ENCODE measurements at places on chromosomes 11 and 22.

DNA sequence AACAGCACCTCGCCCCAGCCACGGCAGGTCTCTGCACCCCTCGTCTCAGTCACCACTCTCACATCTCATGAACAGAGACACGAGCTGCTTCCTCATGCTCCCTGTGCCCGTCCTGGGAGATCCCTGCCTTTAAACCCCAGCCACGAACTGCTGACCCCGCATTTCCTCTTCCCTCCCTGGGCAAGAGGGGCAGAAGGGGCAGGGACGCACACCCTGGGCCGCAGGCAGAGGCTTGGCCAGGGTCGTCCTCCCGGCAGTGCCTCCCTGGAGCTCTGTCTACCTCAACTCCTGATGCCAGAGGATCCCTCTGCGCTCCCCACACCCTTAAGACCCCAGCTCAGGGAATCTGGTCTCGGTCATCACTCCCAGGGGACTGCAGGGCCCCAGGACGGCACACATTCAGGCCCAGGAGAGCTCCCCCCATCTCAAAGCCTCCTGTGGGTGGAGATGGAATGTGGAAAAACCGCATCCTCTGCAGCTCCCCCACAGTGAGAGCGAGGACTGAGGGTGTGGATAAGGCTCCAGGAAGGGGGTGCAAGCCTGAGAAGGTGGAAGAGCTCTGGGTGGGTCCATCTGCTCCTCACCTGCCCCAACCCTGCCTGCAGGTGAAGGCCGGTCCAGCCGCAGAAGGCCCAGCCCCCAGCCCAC is 1.2 kb downstream of the BID start:
- no peak for DNase-seq

DNA sequence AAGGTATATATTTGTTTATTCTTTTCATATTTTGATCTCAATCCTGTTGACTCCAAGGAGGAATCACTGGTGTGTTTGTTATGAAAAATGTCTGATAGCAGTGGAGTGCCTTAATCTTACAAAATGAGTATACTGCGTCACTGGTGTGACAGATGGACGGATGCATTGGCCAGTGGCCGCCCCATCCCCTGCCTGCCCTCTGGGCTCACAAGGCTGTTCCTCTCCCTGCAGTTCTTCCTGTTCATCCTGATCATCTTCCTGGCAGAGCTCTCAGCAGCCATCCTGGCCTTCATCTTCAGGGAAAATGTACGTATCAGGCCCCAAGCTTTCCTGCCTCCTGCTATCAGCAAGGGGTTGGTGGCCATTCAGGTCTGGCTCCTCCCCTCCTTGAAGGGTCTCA is 32.9 kb downstream of the TP53I11 start:
- no peak for DNase-seq

GRCh38 chr22:31496735-31497146 is 405 bp downstream of the SFI1 start:
- peak; percentile 73 for DNase-seq

GRCh38 chr11:4797206-4797605 is 7.0 kb downstream of the OR52R1 start:
- DNase-seq: no peak

DNA sequence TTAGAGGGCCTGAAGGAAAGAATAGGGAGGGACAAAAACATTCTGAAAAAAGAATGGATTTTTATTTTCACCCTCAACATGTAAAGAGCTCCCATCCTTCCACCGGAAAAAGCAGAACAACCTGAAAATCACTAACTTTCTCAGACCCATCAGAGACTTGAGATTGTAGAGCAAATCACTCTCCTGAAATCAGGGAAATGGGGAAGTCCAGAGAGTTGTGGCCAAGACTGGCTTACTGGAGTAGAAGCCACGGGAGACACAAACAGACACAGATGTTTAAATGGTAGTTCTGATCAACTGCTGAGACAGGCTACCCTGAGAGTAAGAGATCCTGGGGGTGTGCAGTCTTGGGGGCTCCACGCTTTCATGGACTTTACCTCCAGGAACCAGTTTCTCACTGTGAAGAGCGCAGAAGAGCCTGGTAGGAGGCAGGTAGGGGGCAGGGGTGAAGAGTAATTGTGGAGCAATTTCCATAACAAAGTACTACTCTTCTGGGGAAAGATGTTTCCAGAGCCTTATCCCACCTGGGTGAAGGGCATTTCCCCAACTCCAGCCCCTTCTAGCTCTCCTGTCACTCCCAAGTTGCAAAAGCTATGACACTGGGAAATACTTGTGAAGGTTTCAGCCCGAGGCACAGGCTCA is 47.1 kb downstream of the ASCL2 start:
- no peak for DNase-seq

GRCh38 chr11:111819161-111819828 is 52.1 kb downstream of the ALG9 start:
- no peak for DNase-seq

- peak; percentile 79 for DNase-seq
These were observed 576 bp downstream of the TMEM258 start for GRCh38 chr11:61791737-61792309.

GRCh38 chr11:13105237-13105844 is 96.2 kb downstream of the RASSF10 start:
- DNase-seq: no peak
